Activated CD4-positive, CD25-positive, alpha-beta regulatory T cell treated with anti-CD3 and anti-CD28 coated beads, Interleukin-2, amount 50 U/mL, for 72 hours (primary cell): ENCODE measurements at places on chromosomes 3 and 15.

DNA sequence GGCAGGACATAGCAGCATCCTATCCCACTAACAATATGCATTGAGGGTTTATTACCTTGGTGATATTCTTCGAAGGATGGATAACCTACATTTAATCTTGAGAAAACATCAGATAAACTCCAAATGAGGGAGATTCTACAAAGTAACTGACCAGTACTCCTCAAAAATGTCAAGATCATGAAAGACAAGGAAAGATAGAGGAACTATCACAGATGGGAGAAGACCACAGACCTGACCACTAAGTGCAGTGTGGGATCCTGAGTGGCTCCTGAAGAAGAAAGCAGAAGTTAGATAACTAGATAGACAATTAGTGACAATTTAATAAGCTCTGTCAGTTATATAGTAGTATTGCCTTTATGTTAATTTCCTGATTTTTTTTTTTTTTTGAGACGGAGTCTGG, 17.7 kb upstream of the CGNL1 start:
- no peak for DNase-seq

DNA sequence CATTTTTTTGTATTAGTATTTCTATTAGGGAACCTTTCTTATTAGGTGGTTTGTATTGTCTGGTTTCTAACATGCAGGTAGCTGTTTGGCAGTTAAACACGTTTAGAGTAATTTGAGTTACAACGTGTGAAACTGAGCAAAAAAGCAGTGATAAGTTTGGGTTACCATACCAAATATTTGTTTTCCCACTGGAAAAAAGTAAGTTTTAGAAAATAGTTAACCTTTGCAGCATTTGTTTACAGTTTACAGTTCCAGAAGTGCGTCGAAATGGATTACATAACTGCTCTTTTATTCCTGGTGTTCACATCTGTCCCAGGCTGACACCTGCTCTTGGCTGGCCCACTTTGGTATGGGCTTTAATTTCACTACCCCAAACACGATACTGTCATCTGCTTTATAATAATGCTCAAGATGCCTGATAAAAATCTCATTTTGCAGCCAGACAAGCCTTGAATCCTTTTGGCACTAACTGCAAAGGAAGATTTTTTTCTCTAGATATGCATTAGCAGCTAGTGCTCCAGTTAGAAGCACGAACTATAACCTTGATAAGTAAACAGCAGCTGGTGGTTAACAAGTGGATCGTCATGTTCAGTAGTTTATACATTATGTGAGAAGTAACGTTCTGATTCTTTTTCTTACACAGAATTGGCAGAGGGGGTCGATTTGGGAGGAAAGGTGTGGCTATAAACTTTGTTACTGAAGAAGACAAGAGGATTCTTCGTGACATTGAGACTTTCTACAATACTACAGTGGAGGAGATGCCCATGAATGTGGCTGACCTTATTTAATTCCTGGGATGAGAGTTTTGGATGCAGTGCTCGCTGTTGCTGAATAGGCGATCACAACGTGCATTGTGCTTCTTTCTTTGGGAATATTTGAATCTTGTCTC, 5.3 kb downstream of the EIF4A2 start:
- no peak for DNase-seq

DNA sequence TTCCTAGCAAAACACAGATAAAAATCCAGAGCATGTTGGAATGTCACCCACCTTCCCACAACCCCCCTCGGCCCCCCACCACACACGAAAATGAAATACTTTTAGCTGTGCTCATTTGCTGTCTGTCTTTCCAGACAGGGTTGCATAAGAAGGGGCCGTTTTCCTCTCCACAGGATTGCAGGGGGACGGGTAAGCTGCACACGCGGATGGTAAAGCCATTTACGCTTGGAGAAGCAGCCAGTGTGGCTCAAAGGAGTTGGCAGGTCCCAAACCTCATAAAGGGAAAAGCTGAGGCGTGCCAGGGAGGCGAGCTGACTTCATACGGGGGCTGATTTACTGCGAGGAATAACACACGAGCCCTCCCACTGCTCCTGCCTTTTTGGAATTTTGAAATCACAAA, 47.4 kb upstream of the ITGA11 start:
- DNase-seq: no peak

- no peak for DNase-seq
These were observed 59.6 kb upstream of the LMCD1 start for GRCh38 chr3:8441969-8442559.

DNA sequence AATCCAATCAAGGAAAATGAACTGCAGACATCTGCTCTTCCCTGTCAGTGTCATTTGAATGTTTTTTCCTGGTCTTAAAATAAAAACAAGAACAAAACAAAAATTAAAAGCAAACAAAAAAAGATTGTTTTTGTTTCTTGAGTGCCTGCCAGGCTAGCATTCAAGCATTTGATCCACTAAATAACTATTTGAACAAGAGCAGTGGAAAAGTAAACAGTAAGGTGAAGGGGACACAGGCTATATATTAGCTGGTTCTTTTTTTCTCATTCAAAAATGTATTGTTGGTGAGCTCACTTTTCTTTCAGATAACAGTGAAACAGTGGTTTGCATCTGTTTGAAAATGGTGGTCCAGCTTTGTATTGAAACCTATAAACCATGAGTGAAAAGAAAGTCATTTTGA, 586.9 kb upstream of the SGO1 start:
- no peak for DNase-seq

DNA sequence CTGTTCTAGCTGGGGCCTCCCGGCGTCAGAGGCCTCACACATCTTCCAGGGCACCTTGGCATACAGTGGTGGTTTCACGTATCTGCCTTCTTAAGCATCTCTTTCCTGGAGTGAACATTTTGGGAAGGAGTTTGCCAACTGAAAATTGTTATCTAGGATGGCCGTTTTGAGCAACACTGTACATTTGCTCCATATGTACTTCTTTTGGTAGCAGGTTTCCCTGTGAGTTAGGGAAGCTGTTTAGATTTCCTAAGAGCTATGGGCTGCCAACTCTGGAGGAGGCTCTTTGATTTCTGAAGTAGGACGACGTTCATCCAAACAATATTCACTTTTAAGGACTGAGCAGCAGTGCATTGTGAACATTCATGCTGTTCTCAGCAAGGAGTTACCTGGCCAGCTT, 665.9 kb downstream of the SQOR start:
- DNase-seq: no peak

- DNase-seq: no peak
These were observed 495.1 kb upstream of the SGO1 start for GRCh38 chr3:20680990-20681628.

- no peak for DNase-seq
These were observed 15.0 kb downstream of the SFMBT1 start for GRCh38 chr3:53030619-53031449.

- DNase-seq: no peak
These were observed 166.4 kb downstream of the ATG7 start for GRCh38 chr3:11438646-11439045.

DNA sequence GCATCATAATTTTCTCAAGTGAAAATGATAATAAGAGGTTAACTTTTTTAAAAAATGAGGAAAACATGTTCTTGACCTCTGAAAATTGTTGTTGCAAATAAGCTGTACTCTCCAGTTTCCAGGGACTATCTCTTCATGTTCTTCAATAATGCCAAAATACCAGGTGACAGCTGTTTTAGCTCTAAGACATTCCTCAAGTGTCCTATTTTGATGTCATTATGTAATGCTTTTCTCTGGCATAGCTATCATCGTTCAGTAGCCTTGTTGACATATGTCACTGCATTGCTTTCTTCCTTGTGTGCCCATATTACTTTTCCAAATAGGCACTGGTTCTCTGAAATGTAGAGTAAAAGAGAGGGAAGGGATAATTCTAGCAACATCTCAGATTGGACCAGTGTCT, 5.7 kb upstream of the FILIP1L start:
- DNase-seq: no peak

DNA sequence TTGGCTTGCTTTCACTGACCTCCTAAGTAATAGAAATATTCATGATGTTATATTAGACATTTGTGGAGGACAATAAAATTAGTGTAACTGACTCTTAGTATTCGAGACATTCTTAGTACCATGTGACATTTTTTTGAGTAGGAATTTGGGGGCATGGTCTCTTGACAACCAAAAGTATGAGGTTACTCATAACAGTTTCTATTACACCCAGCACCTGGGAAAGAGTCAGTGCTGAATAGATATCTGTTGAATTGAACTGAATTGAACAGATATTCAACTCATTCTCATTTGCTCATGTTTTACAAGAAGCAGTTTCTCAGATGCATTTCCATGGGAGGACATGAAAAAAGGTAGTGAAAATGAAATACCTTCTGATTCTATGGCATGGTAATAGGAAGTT, 84.4 kb downstream of the CMSS1 start:
- DNase-seq: no peak

DNA sequence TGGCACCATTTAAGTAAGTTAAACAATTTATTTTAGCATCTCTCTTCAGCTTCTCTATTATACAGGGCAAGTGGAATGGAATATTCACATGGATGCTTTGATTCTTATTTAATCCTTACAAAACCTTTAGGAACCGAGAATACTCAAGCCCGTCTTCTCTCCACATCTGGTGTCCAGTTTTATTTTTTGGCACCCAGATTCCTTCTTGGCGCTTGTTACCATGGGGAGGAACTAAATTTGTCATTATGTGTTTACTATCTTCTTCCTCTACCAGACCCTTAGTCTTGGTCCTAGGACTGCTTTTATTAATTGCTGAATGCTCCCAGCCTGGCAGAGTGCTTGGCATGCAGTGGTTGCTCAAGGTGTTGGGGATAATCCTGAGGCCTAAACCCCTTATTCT, 138.8 kb downstream of the CACNA2D3 start:
- DNase-seq: no peak

GRCh38 chr15:79689030-79689429, 207.8 kb downstream of the MTHFS start:
- no peak for DNase-seq

- no peak for DNase-seq
These were observed 18.5 kb downstream of the LARP6 start for GRCh38 chr15:70835415-70835814.

DNA sequence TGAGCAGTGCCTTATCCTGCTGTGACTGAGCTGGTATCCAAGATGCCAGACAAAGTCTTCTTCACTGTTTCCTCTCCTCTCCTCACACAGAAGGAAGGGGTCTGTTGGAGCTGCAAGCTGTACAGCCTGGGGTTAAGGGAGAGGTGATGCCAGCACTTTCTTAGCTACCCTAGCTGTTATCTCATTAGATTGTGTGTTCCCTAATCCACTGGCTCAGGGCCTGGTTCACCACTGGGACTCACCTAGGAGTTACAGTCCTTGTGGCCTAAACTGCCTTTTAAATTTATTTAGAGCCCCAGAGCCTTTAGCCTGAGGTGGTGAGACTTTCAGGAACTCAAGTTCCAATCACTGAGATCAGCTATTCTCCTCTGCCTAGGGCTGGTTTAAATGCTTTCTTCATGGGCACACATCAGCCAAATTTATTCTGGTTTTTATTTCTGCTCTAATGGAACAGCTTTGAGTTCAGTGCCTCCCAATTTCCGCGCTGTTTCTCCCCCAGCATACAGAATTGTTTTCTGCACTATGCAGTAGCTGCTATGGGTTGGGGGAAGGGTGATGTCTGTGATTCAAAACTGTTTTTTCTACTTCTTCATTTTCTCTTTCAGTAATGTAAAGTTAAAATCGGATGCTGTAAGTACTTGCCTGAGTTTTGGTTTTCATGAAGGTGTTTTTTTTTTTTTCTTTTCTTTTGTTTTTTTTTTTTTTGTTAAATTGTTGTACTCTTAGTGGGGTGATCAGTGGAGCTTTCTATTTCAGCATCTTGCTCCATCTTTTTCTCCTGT, 198.8 kb downstream of the DOCK3 start:
- no peak for DNase-seq

- DNase-seq: no peak
These were observed 12.1 kb upstream of the WDR5B start for GRCh38 chr3:122427857-122428471.

GRCh38 chr3:114496874-114497273, 203.0 kb downstream of the TIGIT start:
- DNase-seq: no peak

DNA sequence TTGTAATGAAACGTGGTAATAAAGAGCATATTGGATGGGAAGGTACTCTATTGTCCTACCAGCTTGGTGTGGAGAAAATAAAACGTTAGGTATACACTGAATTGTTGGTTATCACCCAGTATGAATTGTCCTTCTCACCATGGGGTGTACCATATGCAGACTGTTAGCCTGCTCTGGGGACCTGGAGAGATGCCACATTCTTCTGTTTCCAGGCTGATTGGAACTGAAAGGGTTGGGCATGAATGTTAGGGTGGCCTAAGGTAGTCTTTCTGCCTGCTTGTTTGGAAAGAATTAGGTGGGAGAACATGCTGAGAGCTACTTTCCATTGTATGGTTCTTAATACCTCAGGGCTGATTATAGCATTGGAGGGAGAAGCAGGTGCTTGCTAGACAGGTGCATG, 340.6 kb downstream of the PTPRG start:
- no peak for DNase-seq

- DNase-seq: no peak
These were observed 1.9 kb downstream of the ARHGAP31 start for GRCh38 chr3:119295816-119296726.

GRCh38 chr3:144270100-144270499, 298.5 kb downstream of the DIPK2A start:
- DNase-seq: no peak

DNA sequence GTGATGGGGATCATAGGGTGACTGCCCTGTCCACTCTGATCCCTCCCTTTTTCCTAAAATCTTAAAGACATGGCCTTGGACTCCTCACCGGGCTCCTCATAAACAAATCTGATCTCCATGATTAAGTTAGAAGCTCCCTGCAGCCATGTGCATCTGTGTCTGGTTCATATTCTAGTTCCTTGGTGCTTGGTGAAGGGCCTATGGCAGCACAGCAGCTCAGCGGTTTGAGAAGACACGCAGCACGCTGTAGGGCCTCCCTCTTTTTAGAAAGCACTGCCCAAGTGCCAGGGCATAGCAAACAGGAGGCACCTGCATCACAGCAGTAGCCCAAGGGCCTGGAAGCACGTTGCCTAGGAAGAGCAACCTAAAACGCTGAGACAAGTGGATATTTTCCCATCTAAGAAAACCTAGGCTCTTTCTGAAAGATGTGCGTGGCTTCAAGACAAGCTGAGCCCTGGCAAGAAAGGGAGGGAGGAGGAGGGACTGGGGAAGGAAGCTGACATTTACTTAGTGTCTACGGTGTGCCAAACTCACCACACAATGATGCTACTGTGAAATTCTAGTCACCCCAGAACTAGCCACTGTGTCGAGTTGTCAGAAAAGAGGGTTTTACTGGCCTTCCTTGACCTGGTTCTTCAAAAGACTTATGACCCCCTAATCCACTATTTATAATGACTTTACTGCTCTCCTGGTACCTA, 14.9 kb upstream of the ULK3 start:
- no peak for DNase-seq

- no peak for DNase-seq
These were observed 219.5 kb downstream of the EPHB1 start for GRCh38 chr3:135014566-135014965.

- DNase-seq: no peak
These were observed 50.0 kb downstream of the RLBP1 start for GRCh38 chr15:89171136-89172072.

DNA sequence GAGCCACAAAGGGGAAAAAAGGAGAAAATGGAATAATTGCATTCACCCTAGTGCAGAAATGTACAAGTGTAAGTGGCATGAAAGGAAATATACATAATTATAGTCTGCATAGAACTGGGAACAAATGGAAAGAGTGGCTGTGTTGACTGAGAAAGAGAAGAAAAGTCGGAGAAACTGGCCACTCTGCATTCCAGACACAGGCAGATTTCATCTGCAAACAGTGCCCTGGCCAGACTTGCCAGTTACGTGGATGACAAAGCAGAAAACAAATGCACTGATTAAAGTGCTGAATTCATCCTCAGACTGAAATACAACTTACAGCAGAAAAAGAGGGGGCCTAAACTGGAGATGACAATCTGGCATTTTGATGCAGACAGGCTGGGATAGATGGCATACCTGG, 129.8 kb downstream of the FGF12 start:
- no peak for DNase-seq
